ENCODE measurements at places on chromosomes 12 and 14. TPM values are rescaled to one million over a fixed set of nuclear protein-coding genes. Genes with fewer than 3 reads are reported as not detected.

Gene HOMEZ
- polyA plus RNA-seq = 16.9 TPM

Gene INHBC
- not detected for polyA plus RNA-seq

Gene INSM2
- not detected for polyA plus RNA-seq

Gene APOF
- not detected for polyA plus RNA-seq

Gene KRT85
- polyA plus RNA-seq = not detected

Gene ACTR6
- 44.9 TPM for polyA plus RNA-seq

Gene ADCY4
- 0.47 TPM for polyA plus RNA-seq

Gene NRXN3
- not detected for polyA plus RNA-seq

Gene DACT1
- 0.20 TPM for polyA plus RNA-seq

Gene RPL10L
- not detected for polyA plus RNA-seq

Gene AKAP5
- polyA plus RNA-seq = 0.11 TPM

Gene KRT5
- polyA plus RNA-seq = not detected

Gene CISTR
- polyA plus RNA-seq = not detected

GRCh38 chr12:44497044-44497443 lies 379.1 kb downstream of the NELL2 start:
- DNase-seq = no peak

- no peak for DNase-seq
Measured at GRCh38 chr12:21941506-21942376, 515 bp upstream of the ABCC9 start.

GRCh38 chr14:95519699-95520098 lies 3.2 kb upstream of the SYNE3 start:
- no peak for DNase-seq

- no peak for DNase-seq
Measured at GRCh38 chr12:128920468-128920867, 67.2 kb downstream of the GLT1D1 start.

- no peak for DNase-seq
Measured at GRCh38 chr12:9626821-9627220, 19.1 kb upstream of the KLRB1 start.

GRCh38 chr12:87376722-87377121 lies 652.5 kb downstream of the C12orf50 start:
- no peak for DNase-seq

- no peak for DNase-seq
Measured at GRCh38 chr14:31057701-31058364, 31.7 kb upstream of the STRN3 start.

GRCh38 chr14:103613517-103613916 lies 15.5 kb upstream of the KLC1 start:
- no peak for DNase-seq

DNA sequence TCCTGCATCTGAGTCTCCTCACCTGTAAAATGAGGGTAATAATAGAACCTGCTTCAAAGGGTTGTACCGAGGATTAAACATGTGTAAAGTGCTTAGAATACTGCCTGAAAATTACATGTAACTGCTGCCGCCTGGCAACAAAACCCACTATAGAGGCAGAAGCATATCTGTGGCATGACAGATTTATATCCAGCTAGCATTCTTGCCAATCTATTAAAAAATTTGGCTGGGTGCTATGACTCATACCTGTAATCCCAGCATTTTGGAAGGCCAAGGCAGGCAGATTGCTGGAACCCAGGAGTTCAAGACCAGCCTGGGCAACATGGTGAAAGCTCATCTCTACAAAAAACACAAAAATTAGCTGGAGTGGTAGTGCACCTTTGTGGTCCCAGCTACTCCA lies 16.4 kb upstream of the KSR2 start:
- no peak for DNase-seq

DNA sequence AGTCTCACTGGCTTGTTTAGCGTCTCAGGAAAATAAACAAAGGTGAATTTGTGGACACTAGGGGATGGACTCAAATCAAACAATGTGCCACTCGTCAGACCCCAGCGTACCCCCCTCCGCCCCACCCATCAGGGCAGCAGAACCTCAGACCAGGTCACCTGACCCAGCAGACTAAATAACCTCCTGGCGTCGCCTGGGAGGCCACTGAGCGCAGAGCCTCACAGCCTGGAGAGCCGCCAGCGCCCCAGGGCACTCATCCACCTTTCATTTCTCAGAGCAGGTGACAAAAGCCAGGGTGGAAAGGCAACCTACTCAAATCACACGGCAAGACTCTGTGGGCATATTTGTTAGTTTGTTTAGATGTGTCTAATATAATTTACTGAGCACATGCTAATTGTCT lies 100.9 kb downstream of the DICER1 start:
- DNase-seq = no peak

DNA sequence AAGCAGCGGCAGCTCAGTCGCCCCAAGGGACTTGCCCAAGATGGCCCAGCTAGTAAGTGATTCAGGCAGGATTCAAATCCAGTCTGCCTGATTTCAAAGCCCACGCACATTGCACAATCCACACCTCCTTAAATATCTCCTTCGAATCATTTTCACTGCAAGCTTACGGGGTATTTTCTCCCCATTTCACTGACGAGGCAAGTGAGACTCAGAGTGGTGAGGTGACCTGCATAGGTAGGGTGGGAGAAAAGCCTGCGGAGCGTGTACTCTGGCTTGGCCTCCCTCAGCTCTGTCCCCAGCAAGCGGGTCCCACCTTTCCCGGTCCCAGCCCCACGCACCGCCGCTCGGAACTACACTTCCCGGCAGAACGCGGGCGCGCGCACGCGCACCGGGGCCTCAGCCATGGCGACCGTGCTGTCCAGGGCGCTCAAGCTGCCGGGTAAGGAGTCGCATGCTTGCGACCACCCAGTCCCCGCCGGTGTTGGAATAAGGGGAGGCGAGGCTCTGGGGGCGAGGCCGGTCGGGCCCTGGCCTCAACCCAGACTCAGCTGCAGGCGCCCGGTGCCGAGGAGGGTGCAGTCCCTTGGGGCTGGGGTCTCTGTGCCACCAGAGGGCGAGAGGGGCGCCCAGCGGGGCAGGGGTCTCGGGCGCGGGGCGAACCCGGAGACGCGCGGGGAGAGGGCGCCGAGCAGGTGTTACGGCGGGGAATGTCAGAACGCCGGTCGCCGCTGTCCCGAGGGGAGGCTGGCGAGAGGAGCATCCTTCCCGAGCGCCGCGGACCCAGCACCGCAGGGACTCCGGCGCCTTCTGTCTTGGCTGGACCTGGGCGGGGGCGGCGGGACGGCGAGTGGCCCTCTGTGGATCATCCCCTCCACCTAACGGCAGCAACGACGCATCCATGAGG lies at the start of gene FAM234B:
FAM234B (plus strand) TSS at position 380 of the 904 bp plus-strand sequence; CDS start at position 403, 23 bp downstream.
- DNase-seq = peak; percentile 78

DNA sequence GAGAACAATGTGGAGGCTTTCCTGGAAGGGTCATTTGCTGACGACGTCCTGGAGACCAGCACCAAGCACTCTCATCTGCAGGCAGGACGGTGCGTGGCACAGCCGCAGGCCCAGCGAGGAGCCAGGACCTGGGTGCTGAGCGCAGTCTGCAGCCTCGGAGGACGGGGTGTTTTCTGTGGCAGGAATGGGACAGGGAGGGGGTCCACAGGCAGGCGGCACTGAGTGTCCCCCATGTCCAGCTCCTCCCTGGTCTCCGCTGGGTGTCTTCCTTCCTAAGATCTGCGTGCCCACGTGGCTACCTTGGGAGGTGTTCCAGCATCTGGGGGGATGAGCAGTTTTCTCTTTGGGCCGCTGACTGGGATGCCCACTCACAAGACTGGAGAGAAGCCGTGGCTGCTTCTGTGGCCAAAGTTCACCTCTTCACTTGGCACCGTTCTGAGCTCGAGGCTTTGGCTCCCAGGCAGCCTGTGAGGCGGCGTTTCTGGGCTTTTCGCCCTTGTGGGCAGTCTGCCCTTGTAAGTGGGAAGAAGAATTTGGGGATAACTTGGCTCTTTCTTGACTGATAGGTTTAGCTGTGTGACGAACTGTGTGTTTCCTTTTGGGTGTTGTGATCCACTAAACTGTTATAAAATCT lies 72.2 kb downstream of the NOC4L start:
- no peak for DNase-seq

- DNase-seq = no peak
Measured at GRCh38 chr14:88195676-88196075, 127.4 kb downstream of the KCNK10 start.

- DNase-seq = no peak
Measured at GRCh38 chr12:42118136-42118879, 26.4 kb downstream of the GXYLT1 start.

GRCh38 chr14:50936882-50937281 lies 7.4 kb downstream of the PYGL start:
- no peak for DNase-seq

- DNase-seq = no peak
Measured at GRCh38 chr14:67426161-67426560, 14.2 kb upstream of the PLEK2 start.

DNA sequence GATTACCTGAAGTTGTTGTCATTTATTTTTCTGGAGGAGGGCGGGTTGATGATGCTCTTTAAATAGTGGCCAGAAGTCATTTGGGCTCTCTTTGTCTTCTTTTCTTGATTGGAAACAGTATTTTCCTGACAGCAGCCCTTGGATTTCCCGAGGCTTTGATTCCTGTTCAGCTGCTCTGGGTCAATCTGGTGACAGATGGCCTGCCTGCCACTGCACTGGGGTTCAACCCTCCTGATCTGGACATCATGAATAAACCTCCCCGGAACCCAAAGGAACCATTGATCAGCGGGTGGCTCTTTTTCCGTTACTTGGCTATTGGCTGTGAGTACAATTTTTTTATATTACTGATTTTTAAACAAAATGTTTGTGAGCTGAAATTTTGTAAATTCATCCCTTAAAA lies 60.4 kb downstream of the ANAPC7 start:
- no peak for DNase-seq

DNA sequence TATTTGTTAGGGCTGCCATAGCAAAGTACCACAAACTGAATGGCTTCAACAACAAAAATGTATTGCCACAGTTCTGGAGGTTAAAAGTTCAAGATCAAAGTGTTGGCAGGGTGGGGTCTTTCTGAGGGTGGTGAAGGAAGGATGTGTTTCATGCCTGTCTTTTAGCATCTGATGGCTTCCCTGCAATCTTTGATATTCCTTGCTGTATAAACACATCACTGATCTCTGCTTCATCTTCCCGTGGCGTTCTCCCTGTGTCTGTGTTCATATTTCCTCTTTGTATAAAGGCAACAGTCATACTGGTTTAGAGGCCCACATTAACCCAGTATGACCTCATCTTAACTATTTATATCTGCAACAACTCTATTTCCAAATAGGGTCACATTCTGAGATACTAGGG lies 167.5 kb downstream of the BTG1 start:
- DNase-seq = no peak

DNA sequence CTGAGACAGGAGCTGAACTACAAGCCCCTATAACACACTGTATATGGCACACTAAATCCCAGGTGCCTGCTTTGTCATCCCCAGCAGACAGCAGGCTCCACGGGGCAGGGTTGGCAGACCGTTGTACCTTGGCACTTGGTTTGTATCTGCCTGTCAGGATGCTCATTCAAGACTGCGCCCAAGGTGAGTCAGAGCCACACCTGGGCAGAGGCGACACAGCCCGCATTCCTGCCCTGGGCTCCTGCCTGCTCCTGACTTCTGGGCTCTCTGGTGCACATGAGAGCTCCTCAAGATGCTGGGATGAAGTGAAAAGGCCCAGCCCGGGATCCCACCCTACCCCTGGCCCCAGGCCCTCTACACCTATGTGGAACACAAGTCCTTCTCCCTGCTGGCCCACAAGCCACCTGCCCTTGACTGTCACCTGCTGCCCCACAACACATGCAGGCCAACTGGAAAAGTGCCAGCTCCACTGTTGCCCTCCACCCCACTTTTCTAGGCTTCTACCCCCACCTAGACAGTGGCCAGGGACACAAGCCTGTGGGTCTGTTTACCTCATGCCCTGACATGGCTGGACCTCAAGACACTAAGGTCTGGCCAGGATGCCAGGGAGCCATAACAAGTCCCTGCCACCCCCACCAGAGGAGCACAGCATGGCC lies 30.8 kb upstream of the PNMA1 start:
- no peak for DNase-seq

DNA sequence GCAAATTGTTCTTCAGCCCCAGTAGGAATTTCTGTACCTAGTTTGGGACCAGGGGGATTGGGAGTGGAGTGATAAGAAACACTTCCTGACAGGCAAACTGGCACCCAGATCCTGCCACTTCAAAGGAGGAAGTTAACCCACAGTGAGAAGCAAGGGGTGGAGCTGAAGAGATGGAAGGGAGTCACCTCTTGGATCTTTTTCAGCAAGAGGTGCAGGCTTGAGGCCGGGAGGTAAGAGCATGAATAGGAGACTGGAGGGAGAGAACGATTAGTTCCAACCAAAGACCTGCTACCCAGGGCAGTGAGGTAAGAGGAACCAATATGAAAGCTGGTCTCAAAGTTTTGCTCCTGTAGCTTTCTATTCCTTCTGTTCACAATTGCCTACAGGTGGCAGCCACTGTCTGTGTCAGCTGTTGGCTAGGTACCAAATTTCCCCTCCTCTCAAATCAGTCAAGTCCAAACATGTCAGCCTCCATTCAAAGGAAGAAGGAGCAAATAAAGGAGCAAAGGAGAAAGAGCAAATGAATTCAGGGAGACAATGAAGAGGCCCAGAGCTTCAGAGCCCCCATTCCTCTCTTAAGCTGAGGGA lies 14.9 kb upstream of the TAC3 start:
- peak; percentile 48 for DNase-seq

GRCh38 chr12:82893896-82894295 lies 207.2 kb downstream of the TMTC2 start:
- DNase-seq = no peak

DNA sequence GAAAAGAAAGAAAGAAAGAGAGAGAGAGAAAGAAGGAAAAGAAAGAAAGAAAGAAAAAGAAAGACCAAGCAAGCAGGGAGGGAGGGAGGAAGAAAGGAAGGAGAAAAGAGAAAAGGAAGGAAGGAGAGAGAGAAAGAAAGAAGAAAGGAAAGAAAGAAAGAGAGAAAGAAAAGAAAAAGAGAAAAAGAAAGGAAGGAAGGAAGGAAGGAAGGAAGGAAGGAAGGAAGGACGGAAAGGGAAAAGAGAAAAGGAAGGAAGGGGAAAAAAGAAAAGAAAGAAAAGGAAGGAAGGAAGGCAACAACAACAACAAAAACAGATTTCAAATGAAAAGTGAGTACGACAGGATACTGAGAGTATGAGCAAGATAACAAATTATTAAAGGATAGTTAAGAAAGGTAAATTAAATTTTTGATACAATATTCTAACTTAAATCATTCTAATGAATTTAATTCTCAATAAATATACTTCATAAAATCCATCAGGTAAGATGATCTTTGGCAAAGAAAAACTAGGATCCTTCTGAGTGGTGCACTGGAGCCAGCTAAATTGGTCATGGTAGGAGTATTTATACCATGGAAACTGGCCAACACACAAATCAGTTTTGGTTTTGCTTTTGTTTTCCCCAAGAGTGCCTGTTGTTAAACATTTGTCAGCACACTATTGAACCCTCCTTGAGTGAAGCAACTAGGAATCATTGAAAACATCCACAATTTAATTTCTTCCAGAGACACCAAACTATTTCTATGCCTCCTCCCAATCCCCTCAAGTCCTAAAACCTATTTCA lies 56.1 kb upstream of the DYRK2 start:
- no peak for DNase-seq

DNA sequence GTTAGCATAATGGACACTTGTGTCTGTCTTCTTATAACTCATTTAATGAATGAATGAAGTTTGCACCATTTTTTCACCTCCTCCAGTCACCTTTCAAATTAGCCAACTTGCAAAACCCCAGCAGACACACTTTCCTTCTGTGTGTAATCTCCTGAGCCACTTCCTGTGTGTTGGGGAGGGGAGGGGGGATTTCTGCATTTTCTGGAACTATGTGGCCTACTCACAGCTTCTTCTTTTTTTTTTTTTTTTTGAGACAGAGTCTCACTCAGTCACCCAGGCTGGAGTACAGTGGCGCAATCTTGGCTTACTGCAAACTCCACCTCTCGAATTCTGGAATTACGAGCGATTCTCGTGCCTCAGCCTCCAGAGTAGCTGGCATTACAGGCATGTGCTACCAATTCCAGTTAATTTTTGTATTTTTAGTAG lies 4.1 kb upstream of the SERPINA1 start:
- no peak for DNase-seq

Measured in K562 (cell line).